ENCODE measurements at places on chromosomes 12 and 14.

DNA sequence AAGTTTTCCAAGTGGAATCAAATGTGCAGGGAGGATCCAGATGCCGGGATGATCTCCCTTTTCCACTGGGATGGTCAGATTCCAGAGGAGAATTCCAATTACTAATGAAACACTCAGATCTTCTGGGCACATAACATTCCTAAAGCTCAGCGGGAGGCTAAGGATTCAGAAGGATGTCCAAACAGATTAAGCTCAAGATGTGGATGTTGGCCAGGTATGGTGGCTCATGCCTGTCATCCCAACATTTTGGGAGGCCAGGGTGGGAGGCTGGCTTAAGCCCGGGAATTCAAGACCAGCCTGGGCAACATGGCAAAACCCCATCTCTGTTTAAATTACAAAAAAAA is 62.0 kb upstream of the PNMA1 start:
- DNase-seq: no peak

DNA sequence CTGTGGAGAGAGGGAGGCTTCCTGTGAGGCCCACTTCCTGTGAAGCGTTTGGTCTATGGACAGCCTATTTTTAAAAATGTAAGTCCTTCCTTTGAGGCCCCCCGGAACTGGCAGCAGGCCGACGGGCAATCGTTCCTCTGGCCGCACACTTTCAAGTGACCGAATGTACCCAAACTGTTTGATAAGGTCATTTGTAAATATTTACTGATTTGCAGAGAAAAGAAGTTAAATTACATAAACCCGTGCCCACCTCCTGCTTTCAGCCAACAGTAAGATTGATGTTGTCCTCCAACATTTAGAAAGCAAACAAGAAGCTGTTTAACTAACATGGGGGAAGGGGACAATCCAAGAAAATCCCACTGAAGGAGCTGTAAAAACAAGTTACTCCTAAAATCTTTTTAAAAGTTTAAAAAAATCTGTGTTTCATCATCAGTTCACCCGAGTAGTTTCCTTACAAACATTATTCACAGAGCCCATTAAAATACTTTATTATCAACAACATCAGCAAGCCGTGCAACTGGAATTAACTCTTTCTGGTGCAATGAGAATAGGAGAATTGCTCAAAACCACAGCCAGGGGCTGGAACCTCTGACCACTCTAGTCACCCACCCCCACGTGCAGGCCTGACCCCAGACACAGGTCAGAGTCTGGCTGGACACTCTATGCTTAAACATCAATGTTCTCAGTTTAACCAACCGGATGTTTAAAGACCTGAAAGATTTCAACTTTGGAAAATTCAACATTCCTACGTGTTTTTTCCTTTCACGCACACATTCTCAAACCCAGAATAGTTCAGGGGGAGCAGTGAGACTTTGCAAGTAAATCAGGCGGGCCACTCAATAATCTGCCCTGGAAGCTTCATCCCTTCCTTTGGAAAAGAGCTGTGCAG is 65.3 kb downstream of the FOXN3 start:
- DNase-seq: no peak

- DNase-seq: no peak
Observed at GRCh38 chr14:49673586-49673985, 14.4 kb downstream of the POLE2 start.

DNA sequence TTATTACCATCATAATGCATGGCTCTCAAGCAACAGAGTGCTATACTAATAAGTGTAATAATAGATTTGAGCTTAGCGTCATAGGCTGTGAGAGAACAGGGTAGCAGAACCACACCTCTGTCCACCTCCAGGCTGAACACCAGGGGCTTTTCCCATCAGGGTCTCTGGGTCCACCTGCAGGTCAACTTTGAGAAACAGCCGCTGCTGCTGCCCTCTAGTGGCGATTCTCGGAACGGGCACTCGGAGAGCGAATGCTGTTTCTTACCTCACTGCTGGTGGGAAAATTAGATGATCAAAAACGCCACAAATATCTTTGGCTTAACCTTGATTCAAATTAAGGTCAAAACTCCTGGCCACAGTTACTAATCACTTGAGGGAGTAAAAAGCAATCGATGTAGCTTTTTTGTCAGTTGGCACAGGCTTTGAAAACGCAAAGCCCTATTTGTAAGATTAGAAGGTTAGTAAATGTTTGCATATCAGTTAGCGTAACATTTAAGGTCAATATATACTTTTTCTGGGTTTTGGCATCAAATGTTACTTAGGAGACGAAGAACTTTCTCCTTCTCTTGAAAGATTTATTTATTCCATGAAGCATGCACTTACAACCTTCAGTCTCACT is 127.9 kb upstream of the TMEM132D start:
- peak; percentile 52 for DNase-seq

DNA sequence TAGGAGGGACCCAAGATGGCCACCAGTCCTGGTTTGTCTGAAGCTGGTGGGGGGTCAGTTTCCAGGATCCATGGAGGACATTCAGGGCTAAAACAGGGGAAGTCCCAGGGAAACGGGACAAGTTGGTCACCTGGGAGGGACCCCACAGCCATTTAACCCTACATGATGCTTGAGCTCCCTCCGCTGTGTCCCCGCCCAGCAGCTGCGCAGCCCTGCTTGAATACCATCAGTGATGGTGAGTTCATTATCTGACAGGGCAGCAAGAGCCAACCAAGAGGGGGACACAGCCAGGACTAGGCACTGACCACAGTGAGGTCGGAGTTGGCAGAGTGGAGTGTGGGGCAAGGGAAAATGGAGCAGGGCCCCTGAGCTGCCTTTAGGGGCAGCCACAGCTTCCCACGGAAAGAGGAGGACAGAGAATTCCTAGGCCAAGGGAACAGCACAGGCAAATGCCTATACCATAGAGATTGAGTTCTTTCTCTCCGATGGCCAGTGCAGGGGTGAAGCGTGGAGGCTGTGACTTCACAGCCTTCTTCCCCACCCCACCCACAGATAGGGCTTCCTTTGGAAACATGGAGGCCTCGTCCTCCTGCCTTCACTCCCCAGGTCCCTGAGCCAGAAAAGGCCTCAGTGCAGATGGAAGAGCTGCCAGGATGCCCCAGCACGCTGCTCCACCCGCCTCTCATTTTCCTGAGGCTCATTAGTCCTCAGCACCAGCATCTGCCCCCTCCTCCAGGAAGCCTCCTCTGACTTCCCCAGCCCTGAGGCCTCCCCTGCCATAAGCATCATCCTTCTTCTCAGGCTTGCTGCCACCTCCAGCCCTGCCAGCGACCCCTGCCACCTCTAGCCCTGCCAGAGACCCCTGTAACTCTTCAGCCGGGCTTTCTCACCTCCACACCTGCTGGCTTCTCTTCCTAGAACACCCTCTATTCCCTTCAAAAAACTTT is 51.4 kb downstream of the CYP46A1 start:
- DNase-seq: no peak

GRCh38 chr12:2082321-2082720 is 29.5 kb downstream of the CACNA1C start:
- no peak for DNase-seq

- DNase-seq: no peak
Observed at GRCh38 chr12:130828895-130829294, 10.2 kb downstream of the STX2 start.

- peak; percentile 63 for DNase-seq
Observed at GRCh38 chr14:100285021-100285912, 21.0 kb downstream of the SLC25A29 start.

- no peak for DNase-seq
Observed at GRCh38 chr14:99800781-99801180, 7.6 kb downstream of the EML1 start.

DNA sequence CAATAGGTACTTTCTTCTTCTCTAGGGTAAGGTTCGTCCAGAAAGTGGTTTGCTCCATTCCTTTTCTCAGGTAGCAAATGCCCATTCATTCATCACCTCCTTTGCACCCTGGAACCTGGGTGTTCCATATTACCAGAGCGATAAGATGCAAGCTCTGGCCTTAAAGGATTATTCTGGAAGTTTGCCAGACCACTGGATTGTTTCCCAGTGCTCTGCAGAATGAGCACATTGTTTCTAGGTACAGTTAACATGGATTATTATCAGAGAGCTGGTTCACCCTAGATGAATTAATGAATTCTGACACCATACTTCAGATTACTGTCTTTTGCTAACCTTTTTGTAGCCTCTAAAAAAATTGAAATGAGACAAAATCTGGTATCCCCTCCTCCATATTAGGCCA is 170.9 kb upstream of the BMP4 start:
- no peak for DNase-seq

DNA sequence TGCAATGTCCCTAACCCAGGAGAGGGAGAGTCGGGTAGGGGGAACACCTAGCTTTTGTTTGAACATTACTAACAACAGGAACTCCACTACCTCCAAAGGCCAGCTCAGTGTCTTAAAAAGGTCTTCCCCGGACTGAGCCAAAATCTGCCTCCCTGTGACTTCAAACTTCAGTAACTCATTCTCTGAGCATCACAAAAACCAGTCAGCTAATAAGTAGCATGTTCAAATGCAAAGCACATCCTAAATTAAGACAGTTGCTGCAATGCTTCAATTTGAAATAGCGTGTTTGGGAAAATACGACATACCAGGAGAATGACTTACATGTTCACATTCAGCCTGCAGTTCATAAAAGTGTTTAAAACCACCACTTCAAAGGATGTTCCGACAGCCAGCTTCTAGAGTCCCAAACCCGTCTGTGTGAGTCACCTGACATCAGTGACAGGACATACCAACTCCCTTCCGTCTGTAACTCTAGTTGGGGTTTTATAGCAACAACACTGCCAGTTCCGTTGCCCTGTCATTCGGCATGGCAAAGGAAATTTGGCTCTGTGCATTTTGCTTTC is 13.0 kb downstream of the ZFP36L1 start:
- peak; percentile 93 for DNase-seq

GRCh38 chr14:103628221-103628683 is 759 bp upstream of the KLC1 start:
- DNase-seq: peak; percentile 87

GRCh38 chr12:40745386-40745785 is 53.1 kb downstream of the CNTN1 start:
- DNase-seq: peak; percentile 6

DNA sequence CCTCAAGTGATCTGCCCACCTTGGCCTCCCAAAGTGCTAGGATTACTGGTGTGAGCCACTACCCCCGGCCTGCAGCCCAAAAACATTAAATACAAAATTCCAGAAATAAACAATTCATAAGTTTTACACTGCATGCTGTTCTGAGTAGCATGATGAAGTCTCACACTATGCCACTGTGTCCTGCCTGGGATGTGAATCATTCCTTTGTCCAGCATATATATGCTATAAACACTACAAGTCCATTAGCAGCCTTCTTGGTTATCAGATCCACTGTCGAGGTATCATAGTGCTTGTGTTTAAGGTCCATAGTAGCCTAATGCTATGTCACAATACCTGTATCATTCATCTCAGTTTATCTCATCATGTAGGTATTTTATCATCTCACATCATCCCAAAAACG is 15.9 kb downstream of the INTS13 start:
- no peak for DNase-seq

- DNase-seq: no peak
Observed at GRCh38 chr12:22164139-22164538, 118.1 kb downstream of the CMAS start.

DNA sequence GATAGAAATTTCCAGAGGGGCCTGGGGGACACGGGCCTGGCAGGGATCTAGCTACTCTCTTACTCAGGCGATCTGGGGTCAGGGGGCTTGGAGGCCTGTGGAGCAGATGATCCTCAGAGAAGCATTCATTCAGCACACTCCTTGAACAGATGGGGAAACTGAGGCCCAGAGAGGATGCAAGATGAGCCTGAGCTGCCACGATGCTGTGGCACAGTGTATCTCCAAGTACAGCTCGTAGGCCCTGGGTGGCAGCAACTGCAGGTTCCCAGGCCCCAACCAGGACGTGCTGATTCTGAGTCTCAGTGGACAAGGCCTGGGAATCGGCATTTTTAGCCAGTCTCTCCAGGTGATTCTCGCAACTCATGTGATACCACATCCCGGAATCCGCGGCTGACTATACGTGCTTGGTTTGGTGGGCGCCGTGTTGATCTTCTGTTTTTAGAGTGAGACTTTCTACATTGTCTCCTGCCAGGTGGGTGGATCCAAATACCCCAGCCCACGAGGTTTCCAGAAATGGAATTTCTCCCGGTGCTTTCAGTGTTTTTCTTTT is 22.5 kb downstream of the ADGRD1 start:
- DNase-seq: no peak

GRCh38 chr14:34714320-34715126 is at the start of gene CFL2:
Gene CFL2, minus strand, starts transcription at chr14:34714593. Its CDS starts 53 bp downstream, at chr14:34714540.
- DNase-seq: peak; percentile 78

- DNase-seq: no peak
Observed at GRCh38 chr12:75208856-75209811, 505 bp downstream of the KCNC2 start.

DNA sequence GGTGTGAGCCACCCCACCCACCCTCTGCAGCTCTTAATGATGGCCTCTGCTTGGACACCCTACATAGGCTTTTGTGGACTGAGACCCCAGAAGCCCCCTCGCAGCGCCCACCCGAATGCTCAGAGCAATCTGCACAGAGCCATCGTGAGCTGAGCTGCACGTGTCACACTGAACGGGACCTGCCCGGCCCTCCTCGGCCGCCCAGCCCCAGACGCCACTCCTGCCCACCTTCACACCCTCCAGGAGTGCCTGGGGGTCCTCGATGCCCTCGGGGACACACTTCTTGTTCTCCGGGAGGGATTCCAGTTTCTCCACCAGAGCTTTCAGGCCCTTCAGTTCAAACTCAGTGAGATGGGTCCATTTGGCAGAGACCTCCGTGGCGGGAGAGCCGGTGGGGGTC is 71.5 kb downstream of the KDM2B start:
- DNase-seq: no peak

DNA sequence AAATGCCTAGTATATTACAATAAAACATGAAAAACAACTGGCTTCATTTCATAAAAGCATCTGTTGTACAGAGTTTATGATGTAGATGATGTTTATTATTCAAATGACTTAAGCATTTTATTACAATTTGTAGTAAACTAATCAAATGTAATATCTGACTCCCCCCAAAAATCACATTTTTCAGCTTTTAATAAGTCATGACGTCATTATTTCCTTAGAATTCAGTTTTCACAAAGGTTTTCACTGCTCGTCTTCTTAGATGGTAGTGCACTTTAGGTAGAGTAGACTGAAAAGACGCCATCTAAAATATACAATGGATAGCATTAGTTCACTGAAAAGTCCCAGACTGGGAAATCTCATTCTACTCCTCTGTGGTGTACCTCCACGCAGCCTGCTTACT is 181.5 kb downstream of the ACSS3 start:
- no peak for DNase-seq

Measured in RKO (cell line).